CD4-positive, alpha-beta T cell (primary cell): ENCODE measurements at places on chromosomes 11 and 22. TPM values are rescaled to one million over a fixed set of nuclear protein-coding genes. Genes with fewer than 3 reads are reported as not detected.

Gene HTR3A
- not detected for total RNA-seq

Gene SPATA19
- not detected for total RNA-seq

Gene DSCAML1
- total RNA-seq, result 0.61 TPM

Gene SLC6A5
- not detected for total RNA-seq

DNA sequence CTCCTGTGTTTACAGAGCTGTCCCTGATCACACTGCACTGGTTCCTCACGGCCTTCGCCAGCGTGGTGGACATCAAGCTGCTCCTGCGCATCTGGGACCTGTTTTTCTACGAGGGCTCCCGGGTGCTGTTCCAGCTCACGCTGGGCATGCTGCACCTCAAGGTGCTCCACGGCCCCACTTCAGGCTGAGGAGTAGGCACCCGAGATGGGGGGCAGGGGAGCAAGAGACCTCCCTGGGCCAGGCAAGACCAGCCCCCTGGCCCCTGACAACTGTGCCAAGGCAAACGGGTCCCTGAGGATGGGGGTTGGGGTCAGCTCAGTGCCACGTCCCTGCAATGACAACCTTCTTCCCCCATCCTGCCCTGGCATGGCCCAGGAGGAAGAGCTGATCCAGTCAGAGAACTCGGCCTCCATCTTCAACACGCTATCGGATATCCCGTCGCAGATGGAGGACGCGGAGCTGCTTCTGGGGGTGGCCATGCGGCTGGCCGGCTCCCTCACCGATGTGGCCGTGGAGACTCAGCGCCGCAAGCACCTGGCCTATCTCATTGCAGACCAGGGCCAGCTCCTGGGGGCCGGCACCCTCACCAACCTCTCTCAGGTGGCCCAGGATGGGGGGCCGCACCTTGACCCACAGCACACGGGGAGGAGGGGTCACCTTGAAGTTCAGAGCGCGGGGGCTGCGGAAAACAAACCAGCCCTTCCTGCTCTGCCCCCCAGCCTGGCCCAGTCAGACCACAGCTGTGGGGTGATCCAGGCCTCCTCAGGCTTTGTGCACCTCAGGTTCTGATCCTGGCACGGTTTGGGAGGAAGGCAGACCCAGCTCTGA lies 35.9 kb downstream of the SGSM3 start:
- H3K27ac ChIP-seq, result no peak overlapping the region
- no peak for DNase-seq
- H3K4me3 ChIP-seq, result no peak overlapping the region
- peaks cover 74% of the 10 kb centered on the region for H3K36me3 ChIP-seq
- H3K4me1 ChIP-seq, result peaks cover 29% of the 10 kb centered on the region

DNA sequence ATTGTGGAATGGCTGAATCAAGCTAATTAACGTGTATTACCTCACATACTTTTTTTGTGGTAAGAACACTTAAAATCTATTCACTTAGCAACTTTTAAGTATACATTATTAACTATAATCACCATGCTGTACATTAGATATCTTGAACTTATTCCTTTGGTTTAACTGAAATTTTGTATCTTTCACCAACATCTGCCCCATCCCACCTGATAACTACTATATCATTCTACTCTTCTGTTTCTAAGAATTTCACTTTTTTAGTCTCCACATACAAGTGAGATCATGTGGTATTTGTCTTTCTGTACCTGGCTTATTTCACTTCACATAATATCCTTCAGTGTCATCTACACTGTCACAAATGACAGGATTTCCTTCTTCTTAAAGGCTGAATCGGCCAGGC lies 17.1 kb upstream of the VWA5A start:
- H3K36me3 ChIP-seq, result no peaks in the 10 kb centered on the region
- no peak overlapping the region for H3K4me3 ChIP-seq
- DNase-seq, result no peak
- H3K27ac ChIP-seq, result no peak overlapping the region
- H3K4me1 ChIP-seq, result no peaks in the 10 kb centered on the region
- peaks cover 7% of the 10 kb centered on the region for H3K27me3 ChIP-seq

- H3K27ac ChIP-seq, result no peak overlapping the region
- no peak for DNase-seq
- no peaks in the 10 kb centered on the region for H3K27me3 ChIP-seq
- H3K36me3 ChIP-seq, result peaks cover 83% of the 10 kb centered on the region
- no peak overlapping the region for H3K4me3 ChIP-seq
Observed at GRCh38 chr22:42596863-42597530, 17.7 kb downstream of the POLDIP3 start.

DNA sequence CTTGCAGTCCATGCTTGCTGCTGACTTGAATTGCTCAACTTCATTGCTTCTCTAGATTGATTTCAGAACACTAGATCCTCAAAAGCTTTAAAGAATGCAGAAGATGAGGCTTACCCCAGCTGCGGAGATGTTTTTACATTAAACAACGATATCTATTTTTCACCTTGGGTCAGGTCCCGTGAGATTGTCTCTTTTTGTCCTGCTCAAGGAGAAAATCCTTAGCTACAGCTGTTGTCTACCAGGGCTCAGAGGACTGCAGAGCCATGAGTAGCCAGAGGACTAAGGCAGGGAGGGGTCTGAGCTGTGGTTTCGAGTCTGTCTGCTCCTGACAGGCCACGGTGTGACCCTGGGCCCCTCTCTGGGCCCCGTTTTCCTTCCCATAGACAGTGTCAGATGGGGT lies 51.4 kb downstream of the PKNOX2 start:
- H3K4me1 ChIP-seq, result no peaks in the 10 kb centered on the region
- H3K27ac ChIP-seq, result no peak overlapping the region
- no peaks in the 10 kb centered on the region for H3K36me3 ChIP-seq
- DNase-seq, result no peak
- H3K27me3 ChIP-seq, result peaks cover 6% of the 10 kb centered on the region

DNA sequence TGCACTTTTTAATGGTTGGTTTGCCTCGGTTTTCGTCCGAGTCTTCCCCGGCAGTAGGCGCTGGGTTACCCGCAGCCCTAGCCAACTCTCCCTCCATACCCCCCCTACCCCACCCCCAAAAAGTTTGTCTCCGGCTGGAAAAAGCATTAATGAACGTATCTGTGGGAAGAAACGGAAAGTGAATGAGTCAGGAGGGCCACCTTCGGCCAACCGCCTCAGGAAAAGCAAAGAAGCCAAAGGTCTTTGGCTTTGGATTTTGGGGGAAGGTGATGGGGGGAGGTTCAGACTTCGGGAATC lies 508 bp upstream of the FLI1 start:
- H3K27me3 ChIP-seq, result peaks cover under 1% of the 10 kb centered on the region
- no peak for DNase-seq
- peak overlapping the region; percentile 69 for H3K4me3 ChIP-seq
- H3K4me1 ChIP-seq, result peaks cover 53% of the 10 kb centered on the region

DNA sequence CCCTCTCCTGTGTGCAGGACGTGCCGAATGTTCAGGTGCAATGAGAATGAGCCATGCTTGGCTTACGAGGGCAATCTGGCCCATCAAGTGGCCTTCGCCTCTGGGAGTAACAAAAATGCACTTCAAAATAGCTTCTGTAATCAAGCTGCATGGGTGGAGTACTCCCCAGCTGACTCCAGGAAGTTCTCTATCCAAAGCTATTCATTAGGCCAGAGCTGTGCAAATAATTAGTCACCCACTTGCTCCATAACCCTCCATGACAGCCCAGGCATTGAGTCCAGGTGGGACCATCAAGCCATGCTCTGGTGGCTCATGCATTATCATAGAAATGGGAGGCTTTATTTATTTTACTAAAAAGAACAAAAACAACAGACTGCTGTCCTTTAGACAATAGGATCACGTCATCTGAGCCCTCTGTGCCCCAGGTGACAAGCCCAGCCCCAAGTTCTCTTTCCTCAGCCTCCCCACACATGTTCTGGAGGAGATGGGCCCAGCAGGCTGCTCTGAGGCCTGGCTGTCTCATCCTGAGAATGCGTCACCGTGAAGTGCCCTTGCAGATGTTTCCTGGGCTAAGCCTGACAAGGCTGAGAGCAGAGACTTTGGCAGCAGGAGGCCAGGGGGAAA lies 244.7 kb downstream of the ETS1 start:
- peak; percentile 83 for DNase-seq
- H3K27ac ChIP-seq, result peak overlapping the region; percentile 79
- no peaks in the 10 kb centered on the region for H3K36me3 ChIP-seq
- no peaks in the 10 kb centered on the region for H3K27me3 ChIP-seq
- no peak overlapping the region for H3K4me3 ChIP-seq

- peaks cover 13% of the 10 kb centered on the region for H3K4me1 ChIP-seq
- peaks cover 16% of the 10 kb centered on the region for H3K27me3 ChIP-seq
- DNase-seq, result peak; percentile 24
- no peak overlapping the region for H3K27ac ChIP-seq
Observed at GRCh38 chr11:61912991-61913698, 4.2 kb downstream of the RAB3IL1 start.

DNA sequence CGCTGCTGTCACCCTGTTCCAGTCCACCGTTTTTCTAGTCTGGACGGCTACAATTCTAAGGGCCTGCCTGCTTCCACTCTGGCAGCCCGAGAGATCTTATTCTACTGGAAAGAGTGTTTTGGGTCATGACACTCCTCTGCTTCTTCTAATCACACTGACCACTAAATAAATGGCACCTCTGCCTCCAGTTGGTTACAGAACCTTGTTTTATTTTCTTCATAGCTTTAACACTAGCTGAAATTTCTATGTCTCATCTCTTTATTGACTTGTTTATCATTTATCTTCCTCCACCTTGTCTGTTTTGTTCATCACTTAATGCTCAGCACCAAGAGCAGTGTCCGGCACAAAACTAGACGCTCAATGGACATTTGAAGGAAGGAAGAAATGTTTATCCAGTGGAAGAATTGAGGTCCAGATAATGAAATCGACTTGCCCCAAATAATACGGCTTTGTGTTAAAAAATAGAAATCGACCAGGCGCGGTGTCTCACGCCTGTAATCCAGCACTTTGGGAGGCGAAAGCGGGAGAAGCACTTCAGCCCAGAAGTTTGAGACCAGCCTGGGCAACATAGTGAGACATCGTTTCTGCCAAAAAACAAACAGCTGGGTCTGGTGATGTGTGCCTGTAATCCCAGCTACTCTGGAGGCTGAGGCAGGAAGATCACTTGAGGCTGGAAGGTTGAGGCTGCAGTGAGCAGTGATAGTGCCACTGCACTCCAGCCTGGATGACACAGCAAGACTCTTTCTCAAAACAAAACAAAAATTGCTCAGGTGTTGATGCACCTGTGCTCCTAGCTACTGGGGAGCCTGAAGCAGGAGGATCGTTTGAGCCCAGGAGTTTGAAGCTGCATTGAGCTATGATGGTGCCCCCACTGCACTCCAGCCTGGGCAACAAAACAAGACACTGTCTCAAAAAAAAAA lies 693 bp upstream of the PRR14L start:
- peak overlapping the region; percentile 85 for H3K27ac ChIP-seq
- H3K4me3 ChIP-seq, result peak overlapping the region; percentile 77
- H3K4me1 ChIP-seq, result peaks cover 46% of the 10 kb centered on the region
- DNase-seq, result no peak

DNA sequence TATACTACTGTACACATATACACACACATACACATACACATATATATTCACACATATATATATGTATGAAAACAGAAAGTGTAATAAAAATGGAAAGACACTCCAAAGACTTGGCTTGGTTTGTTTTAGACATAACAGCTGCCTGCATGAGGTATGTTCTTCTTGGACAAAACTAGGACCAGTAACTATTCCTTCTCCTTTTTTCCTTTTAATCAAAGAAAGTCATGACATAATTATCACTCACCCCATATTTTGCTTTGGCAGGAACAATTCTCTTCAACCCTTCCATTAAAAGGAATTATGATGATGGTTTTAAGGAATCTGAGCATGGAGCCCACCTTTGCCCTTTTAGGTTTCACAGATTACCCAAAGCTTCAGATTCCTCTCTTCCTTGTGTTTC lies at the start of gene OR5D14:
Gene OR5D14 (plus strand): TSS at position 301 of the 400 bp plus-strand sequence. CDS start 0 bp downstream, at position 301.
- no peaks in the 10 kb centered on the region for H3K4me1 ChIP-seq
- no peaks in the 10 kb centered on the region for H3K27me3 ChIP-seq
- H3K4me3 ChIP-seq, result no peak within 1 kb of the TSS
- DNase-seq, result no peak
- H3K36me3 ChIP-seq, result no peaks in the 10 kb centered on the region

- DNase-seq, result no peak
- H3K4me3 ChIP-seq, result no peak overlapping the region
- H3K36me3 ChIP-seq, result no peaks in the 10 kb centered on the region
- H3K27ac ChIP-seq, result no peak overlapping the region
- H3K4me1 ChIP-seq, result no peaks in the 10 kb centered on the region
Observed at GRCh38 chr11:12897390-12897789, 111.7 kb upstream of the RASSF10 start.
